ENCODE measurements at places on chromosomes 5 and 9. TPM values are rescaled to one million over a fixed set of nuclear protein-coding genes. Genes with fewer than 3 reads are reported as not detected.

The PROB1 gene
- 2.1 TPM for total RNA-seq

The DDX31 gene
- total RNA-seq: 14.5 TPM

The TMOD1 gene
- 45.4 TPM for total RNA-seq

The SPRY4 gene
- 11.2 TPM for total RNA-seq

The SLC6A3 gene
- not detected for total RNA-seq

The SMIM32 gene
- total RNA-seq: 5.1 TPM

The GCNT4 gene
- 6.4 TPM for total RNA-seq

The IFNA21 gene
- not detected for total RNA-seq

The TCOF1 gene
- 34.9 TPM for total RNA-seq

The NR4A3 gene
- total RNA-seq: 6.1 TPM

Measured in dorsolateral prefrontal cortex (tissue), 122 donors.